ENCODE measurements at places on chromosomes 1 and 21. TPM values are rescaled to one million over a fixed set of nuclear protein-coding genes. Genes with fewer than 3 reads are reported as not detected.

The VASH2 gene
- 0.11 TPM for total RNA-seq

The KLHDC9 gene
- 0.41 TPM for total RNA-seq

The ZNF672 gene
- total RNA-seq, result 38.4 TPM

- DNase-seq, result no peak
Observed at GRCh38 chr1:56315293-56315942, 263.9 kb downstream of the PLPP3 start.

DNA sequence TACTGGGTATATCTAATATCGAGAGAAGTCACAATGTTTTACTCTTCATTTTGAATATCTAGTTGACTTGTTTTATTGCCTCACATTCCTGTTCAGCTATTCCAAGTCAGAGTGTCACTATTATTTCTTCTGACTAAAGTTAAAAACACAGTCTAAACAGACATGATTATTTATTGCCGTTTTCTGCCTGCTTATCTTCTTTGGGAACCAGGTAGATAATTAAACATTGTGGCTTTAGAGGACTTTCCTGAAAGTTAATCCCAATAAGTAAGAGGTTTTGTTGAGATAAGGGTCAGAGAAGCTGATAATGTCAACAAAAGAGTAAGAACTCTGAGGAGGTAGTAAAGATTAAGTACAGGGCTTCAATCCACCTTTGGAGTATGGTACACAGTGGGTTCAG is 53.8 kb downstream of the PCNX2 start:
- no peak for DNase-seq

GRCh38 chr1:233485385-233485784 is 128.5 kb upstream of the KCNK1 start:
- DNase-seq, result no peak

All from CD4-positive, alpha-beta T cell (primary cell).